Vein endothelial cell (primary cell): ENCODE measurements at places on chromosomes 4 and X. TPM values are rescaled to one million over a fixed set of nuclear protein-coding genes. Genes with fewer than 3 reads are reported as not detected.

ADH7 gene
- total RNA-seq: not detected in 2 replicates

NWD2 gene
- total RNA-seq: not detected in 2 replicates

GPRIN3 gene
- total RNA-seq: 5.6 and 10.2 TPM in 2 replicates

CT45A3 gene
- not detected in 2 replicates for total RNA-seq

GAGE12F gene
- total RNA-seq: not detected in 2 replicates

MND1 gene
- 0.98 and 2.4 TPM in 2 replicates for total RNA-seq
